ENCODE measurements at places on chromosomes 12 and 14. TPM values are rescaled to one million over a fixed set of nuclear protein-coding genes. Genes with fewer than 3 reads are reported as not detected.

LDHB gene
- total RNA-seq: 422 TPM

AHSA1 gene
- 67.0 TPM for total RNA-seq

CPNE6 gene
- total RNA-seq: not detected

CFAP54 gene
- total RNA-seq: 3.2 TPM

DAO gene
- total RNA-seq: not detected

KLRK1 gene
- not detected for total RNA-seq

LPAR5 gene
- total RNA-seq: under 0.01 TPM

FAM186B gene
- 0.72 TPM for total RNA-seq

MYH6 gene
- not detected for total RNA-seq

DNA sequence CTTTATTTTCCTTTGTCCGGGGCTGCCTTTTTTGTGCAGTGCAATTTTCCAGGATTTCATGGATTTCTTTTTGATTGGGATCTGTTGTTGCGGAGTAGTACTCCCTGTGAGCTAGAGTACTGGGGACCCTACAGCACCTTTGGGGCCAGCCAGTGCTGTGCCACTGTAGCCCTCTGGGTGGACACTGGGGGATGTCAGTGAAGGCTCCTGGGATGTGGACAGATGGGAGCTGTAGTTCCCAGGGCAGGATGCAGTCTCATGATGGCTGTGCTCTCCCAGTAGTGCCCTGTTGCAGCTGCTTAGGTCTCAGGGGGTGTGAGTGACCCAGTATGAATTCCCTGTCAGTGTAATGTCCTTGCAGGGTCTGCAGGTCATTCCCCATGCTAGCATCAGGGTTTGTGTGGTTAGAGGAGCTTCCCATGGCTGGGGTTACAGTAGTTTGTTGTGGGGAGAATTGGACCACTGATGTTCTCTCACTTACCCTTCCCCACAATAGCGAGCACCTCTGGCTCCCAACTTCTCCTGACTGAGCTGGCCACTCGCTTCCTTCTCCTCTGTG, 72.2 kb downstream of the BRMS1L start:
- no peak overlapping the region for H3K27ac ChIP-seq
- no peak for DNase-seq
- no peaks in the 10 kb centered on the region for H3K27me3 ChIP-seq
- H3K4me1 ChIP-seq: no peaks in the 10 kb centered on the region

- H3K27me3 ChIP-seq: no peaks in the 10 kb centered on the region
- H3K4me3 ChIP-seq: no peak overlapping the region
- no peak overlapping the region for H3K27ac ChIP-seq
- no peaks in the 10 kb centered on the region for H3K4me1 ChIP-seq
- no peak for DNase-seq
These were observed 213.6 kb downstream of the ADGRD1 start for GRCh38 chr12:131167334-131167733.

DNA sequence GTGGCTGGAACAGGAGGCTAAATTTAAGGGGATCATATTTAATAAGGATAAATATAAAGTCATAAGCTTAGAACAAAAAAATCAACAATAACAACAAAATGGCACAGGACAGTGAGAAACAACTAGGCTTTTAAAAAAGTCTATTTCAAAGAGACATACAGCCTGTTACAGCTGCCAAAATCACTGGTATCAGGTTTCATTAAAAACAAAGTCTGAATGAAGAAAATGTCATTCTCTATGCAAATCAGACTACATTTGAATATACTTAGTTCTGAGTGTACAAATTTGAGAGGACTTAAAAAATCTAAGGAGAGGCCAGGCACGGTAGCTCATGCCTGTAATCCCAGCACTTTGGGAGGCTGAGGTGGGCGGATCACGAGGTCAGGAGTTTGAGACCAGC, 44.0 kb downstream of the TFCP2 start:
- H3K4me3 ChIP-seq: no peak overlapping the region
- H3K27me3 ChIP-seq: no peaks in the 10 kb centered on the region
- peaks cover 18% of the 10 kb centered on the region for H3K4me1 ChIP-seq
- no peak for DNase-seq
- peaks cover 7% of the 10 kb centered on the region for H3K36me3 ChIP-seq

DNA sequence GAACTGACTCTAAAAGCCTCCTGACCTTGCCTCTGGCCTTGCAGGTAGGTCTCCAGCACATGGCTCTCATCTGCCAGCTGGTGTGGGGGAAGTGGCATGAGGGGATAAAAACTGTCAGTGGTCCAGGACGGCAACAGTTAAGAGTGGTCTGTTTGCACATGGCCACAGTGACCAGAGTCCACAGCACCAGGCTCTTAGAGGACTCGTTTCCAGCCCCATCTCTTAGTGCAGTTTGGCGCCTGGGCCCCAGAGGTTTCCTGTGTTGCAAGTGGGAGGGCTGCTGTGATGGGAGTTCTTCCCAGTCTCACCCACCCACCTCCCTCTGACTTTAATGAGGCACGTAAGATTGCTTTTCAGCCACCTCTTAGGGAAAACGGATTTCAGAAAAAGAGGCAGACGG, 37.0 kb downstream of the APPL2 start:
- H3K4me3 ChIP-seq: no peak overlapping the region
- no peaks in the 10 kb centered on the region for H3K27me3 ChIP-seq
- DNase-seq: no peak
- H3K4me1 ChIP-seq: peaks cover 4% of the 10 kb centered on the region
- peak overlapping the region; percentile 24 for H3K27ac ChIP-seq

GRCh38 chr12:56684745-56685359, 3.2 kb downstream of the PTGES3 start:
- peak overlapping the region; percentile 54 for H3K27ac ChIP-seq
- peak; percentile 42 for DNase-seq
- no peaks in the 10 kb centered on the region for H3K27me3 ChIP-seq
- H3K4me3 ChIP-seq: peak overlapping the region; percentile 60
- H3K36me3 ChIP-seq: peaks cover 3% of the 10 kb centered on the region

- DNase-seq: no peak
- no peaks in the 10 kb centered on the region for H3K4me1 ChIP-seq
- H3K27ac ChIP-seq: no peak overlapping the region
- no peak overlapping the region for H3K4me3 ChIP-seq
- no peaks in the 10 kb centered on the region for H3K27me3 ChIP-seq
- no peaks in the 10 kb centered on the region for H3K36me3 ChIP-seq
These were observed 332.5 kb downstream of the RGS6 start for GRCh38 chr14:72264716-72265115.

DNA sequence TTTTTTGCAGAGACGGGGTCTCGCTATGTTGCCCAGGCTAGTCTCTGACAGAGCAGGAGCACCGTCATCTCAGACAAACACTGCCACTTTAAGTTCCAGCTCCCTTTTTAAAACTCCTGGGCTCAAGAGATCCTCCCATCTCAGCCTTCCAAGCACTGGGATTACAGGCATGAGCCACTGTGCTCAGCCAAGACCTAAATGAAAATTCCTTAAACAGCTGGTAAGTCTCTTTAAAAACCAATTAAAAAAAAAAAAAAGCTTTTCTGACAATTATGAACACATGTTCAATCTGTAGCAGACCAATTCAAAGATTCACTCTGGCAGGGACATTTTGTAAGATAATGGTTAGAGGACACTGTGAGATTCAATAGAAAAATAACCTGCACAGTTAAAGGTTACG, 77.8 kb downstream of the HECTD4 start:
- peaks cover 8% of the 10 kb centered on the region for H3K36me3 ChIP-seq
- no peaks in the 10 kb centered on the region for H3K27me3 ChIP-seq
- no peak for DNase-seq
- peaks cover 21% of the 10 kb centered on the region for H3K4me1 ChIP-seq
- H3K27ac ChIP-seq: no peak overlapping the region

DNA sequence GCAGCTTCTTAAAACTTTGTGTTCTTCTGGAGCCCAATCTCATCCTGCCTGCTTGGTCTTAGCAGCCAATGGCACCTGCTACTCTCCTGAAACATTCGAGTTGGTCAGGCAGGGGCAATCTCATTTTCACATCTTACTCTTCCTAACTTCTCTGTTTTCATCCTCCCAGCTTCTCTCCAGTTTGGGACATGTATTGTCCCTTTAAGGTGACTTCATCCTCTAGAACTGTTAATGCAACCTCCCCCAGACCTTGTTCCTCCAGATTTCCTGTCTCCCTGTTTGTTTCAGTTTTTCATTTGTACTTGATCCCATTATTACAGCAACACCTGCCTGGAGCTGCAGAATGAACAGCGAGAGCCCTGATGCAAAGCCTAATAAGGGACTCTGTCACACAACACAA, 31.3 kb downstream of the SERPINA11 start:
- no peaks in the 10 kb centered on the region for H3K27me3 ChIP-seq
- H3K4me3 ChIP-seq: no peak overlapping the region
- no peaks in the 10 kb centered on the region for H3K36me3 ChIP-seq
- no peak for DNase-seq

GRCh38 chr12:117774941-117775775, 193.6 kb downstream of the KSR2 start:
- H3K36me3 ChIP-seq: no peaks in the 10 kb centered on the region
- H3K27ac ChIP-seq: no peak overlapping the region
- no peaks in the 10 kb centered on the region for H3K27me3 ChIP-seq
- DNase-seq: no peak
- H3K4me1 ChIP-seq: no peaks in the 10 kb centered on the region
- H3K4me3 ChIP-seq: no peak overlapping the region

DNA sequence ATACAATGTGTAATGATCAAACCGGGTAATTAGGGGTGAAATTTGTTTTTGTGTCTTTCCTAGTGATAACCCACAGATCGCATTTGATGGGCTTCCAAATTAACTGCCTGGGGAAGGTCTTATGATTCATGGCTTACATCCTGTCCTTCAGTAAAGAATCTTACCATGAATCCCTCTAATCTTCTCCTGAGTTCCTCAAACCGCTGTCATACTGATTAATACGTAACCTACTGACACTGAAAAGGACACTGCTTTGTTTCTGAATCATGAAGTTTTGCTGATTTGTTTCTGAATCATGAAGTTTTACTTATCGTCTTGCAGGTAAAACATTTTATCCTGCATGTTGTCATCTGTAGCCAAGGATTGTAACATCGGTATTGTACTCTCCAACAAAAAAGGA, 52.0 kb upstream of the CRY1 start:
- no peaks in the 10 kb centered on the region for H3K27me3 ChIP-seq
- H3K27ac ChIP-seq: no peak overlapping the region
- DNase-seq: no peak
- H3K36me3 ChIP-seq: no peaks in the 10 kb centered on the region

GRCh38 chr12:40099423-40099853, 6.4 kb downstream of the SLC2A13 start:
- H3K27ac ChIP-seq: no peak overlapping the region
- H3K4me1 ChIP-seq: peaks cover 6% of the 10 kb centered on the region
- no peaks in the 10 kb centered on the region for H3K27me3 ChIP-seq
- H3K36me3 ChIP-seq: no peaks in the 10 kb centered on the region
- H3K4me3 ChIP-seq: no peak overlapping the region

DNA sequence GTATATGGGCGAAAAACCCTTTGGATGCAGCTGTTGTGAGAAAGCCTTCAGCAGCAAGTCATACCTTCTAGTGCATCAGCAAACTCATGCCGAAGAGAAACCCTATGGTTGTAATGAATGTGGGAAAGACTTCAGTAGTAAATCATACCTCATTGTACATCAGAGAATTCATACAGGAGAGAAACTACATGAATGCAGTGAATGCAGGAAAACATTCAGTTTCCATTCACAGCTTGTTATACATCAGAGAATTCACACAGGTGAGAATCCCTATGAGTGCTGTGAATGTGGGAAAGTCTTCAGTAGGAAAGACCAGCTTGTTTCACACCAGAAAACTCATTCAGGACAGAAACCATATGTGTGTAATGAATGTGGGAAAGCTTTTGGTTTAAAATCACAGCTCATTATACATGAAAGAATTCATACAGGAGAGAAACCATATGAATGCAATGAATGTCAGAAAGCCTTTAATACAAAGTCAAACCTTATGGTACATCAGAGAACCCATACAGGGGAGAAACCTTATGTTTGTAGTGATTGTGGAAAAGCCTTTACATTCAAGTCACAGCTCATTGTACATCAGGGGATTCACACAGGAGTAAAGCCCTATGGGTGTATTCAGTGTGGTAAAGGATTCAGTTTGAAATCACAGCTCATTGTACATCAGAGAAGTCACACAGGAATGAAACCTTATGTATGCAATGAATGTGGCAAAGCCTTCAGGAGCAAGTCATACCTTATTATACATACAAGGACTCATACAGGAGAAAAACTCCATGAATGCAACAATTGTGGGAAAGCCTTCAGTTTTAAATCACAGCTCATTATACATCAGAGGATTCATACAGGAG, 21.4 kb downstream of the ZNF268 start:
- H3K36me3 ChIP-seq: peaks cover 26% of the 10 kb centered on the region
- H3K4me1 ChIP-seq: no peaks in the 10 kb centered on the region
- no peaks in the 10 kb centered on the region for H3K27me3 ChIP-seq
- DNase-seq: no peak

GRCh38 chr14:92568621-92569479, 55.3 kb downstream of the RIN3 start:
- DNase-seq: no peak
- no peak overlapping the region for H3K4me3 ChIP-seq
- peaks cover 20% of the 10 kb centered on the region for H3K4me1 ChIP-seq
- H3K27ac ChIP-seq: no peak overlapping the region

DNA sequence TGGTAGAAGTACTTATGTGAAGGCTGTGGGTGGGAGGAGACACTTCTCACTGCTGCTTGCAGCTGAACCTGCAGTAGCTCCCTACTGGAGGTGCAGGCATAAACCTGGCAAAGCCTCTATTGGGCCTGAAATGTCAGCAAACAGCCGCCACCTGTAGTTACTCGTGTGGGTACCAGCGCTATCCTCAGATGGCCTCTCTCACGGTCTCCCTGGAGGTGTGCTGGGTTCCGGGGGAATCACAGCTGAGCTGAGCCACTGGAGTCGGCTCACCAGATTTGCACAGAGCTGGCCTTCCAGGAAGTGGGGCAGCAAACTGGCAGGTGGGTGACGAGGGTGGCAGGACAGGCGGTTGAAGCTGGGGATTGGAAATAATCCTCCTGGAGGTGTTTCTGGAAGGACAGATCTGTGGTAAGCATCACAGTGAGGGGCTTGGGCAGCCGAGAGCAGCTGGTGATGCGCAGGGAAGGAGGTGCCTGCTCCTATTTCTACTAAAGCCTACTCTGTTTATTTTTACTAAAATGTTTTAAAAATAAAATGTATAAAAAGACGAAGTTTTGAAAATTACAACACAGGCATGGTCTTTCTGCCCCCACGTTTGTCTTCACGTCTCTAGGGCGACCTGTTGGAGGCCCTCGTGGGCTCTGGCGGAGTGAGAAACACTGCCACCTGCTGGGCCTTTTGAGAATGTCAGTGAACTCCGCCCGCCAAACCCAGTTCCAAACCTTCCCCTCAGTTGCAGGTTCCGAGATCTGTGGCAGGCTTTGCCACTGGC, 67.8 kb upstream of the PLEKHG3 start:
- no peak overlapping the region for H3K27ac ChIP-seq
- peak; percentile 89 for DNase-seq
- no peaks in the 10 kb centered on the region for H3K36me3 ChIP-seq
- peaks cover 4% of the 10 kb centered on the region for H3K4me1 ChIP-seq
- H3K4me3 ChIP-seq: no peak overlapping the region
